ENCODE measurements at places on chromosomes 6 and 20.

DNA sequence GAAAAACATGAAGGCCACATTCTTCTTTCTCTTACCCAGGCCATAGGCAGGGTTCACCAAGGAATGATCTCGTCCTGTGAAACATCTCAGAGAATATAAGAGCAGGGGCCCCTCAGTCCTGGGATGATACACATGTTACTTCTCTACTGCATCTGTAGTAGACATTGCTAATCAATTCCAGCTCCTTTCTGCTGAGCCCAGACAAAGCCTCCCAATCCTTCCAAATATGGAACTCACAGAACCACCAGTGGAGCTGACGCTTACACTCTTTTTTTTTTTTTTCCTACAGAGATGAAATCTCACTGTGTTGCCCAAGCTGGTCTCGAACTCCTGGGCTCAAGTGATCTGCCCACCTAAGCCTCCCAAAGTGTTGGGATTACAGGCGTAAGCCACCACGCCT is 9.1 kb downstream of the SNTA1 start:
- no peak for DNase-seq

DNA sequence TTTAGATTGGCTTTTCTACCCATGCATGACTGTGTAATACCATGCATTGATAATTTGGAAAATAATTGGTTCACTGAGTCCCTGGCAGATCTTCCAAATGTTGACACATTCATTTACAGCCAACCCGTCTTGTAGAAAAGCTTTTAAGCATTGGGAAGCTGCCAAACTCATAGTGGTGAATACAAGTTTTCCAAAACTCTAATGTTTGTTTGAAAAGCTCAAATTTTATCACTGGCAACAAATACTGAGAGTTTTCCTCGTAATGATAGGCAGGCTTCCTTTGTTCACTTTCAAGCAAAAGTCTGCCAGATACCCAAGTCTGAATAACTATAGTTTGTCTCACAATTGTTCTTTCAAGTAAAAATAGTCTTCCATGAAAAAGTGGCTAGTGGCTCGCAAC is 143.0 kb downstream of the FIG4 start:
- DNase-seq = no peak

GRCh38 chr6:72616406-72617015 is 5.4 kb upstream of the KCNQ5 start:
- no peak for DNase-seq

GRCh38 chr6:57216235-57217101 is 5.6 kb downstream of the RAB23 start:
- DNase-seq = no peak

- no peak for DNase-seq
Observed at GRCh38 chr6:35051396-35051795, 89.7 kb downstream of the TCP11 start.

DNA sequence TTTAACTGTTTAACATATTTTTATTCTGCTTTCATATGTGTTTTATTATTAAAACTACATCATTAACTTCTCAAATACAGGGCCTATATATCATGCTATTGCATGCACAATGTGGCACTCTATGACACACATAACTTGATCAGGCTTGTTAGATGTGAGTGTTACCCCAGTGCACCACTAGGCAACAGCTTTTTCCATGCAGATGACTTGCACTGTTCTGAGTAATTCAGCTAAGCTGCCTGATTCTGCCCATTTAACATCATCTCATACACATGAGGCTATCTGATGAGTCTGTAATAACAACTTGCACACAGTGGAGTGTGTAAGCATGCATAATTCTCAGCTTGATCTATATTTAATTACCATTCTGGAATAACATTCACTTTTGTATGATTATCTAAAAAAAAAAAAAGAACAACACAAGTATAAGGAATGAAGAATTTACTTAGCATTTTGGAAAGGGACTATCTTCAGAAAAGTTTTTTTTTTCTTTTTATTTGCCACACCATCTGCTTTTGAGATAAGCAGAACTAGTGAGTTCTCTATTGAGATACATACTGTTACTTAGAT is 83.1 kb downstream of the GRM1 start:
- no peak for DNase-seq

- DNase-seq = no peak
Observed at GRCh38 chr6:51608932-51609331, 478.5 kb downstream of the PKHD1 start.

DNA sequence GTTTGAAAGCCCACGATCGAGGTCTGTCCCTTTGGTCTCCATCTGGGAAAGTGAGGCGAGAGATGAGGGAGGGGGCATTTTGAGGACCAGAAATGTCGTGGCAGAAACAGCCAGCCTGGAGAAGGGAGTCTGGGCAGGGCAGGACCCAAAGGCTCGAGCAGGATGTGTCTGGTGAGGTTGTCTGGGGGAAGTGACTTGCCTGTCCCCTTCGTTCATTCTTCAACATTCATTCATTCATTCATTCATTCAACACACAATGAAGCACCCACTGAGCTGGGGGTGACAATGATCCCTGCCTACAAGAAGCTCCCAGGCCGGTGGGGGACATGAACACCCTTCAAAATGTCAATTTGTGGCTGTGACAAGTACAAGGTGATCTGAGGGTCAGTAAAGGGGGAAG is 80.5 kb downstream of the CEBPB start:
- no peak for DNase-seq

- no peak for DNase-seq
Observed at GRCh38 chr6:89792881-89793280, 26.7 kb downstream of the MDN1 start.

- no peak for DNase-seq
Observed at GRCh38 chr6:33599413-33599938, 19.4 kb upstream of the BAK1 start.

DNA sequence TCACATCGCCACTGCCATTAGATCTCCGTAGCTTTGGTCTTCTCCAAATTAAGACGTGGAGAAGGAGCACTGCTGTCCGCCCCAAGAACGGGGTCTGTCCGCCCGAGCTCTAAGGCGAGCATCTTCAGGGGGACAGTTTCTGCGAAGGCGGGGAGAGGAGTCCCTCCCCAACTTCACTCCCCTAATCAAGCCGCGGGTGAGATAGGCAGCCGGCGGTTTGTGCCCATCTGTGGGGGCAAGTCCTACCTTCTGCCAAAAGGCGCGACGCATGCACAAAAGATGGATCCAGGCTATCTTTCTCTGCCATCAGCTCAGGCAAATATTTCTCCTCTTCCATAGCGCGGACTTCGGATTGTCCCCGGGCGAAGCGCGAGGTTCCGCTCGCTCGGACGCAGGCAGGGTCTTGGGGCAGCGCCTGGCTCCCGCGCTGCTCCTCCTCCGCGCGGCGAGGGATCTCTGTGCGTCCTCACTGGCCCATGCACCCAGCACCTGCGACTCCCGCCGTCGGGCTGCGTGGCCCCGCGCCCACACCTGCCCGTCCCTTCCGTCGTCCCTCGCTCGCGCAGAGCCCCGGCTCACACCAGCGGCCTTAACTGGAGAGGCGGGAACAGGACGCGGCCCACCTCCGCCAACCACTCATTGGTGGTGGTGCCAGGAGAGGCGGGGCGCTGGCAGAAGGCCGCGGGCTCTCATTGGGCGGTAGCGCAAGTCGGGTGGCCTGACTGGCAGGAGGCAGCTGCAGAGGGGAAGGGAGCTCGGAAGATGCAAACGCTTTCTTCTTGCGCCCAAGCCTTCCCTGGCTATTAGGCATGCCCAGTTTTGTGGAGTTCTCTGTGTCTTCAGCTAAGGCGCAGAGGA is at the start of gene KHDRBS2:
Gene KHDRBS2, minus strand, starts transcription at position 614 of the 858 bp plus-strand sequence.
- no peak for DNase-seq

DNA sequence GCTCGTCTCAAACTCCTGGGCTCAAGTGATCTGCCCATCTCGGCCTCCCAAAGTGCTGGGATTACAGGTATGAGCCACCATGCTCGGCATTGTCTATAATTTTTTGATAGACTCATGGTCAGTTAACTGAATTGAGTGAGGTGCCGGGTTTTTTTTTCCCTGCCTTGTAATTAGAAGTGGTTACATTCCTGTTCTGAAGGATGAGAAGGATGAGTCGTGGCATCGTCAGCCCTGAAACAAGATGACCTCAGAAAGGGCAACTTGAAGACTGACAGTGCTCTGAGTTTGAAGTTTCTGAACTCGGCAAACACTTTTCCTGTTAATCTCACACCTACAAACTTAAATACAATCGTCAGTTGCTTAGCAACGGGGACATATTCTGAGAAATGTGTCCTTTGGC is 158.7 kb upstream of the PDE10A start:
- no peak for DNase-seq

- DNase-seq = no peak
Observed at GRCh38 chr20:2515203-2515602, 6.5 kb upstream of the ZNF343 start.

GRCh38 chr20:50494428-50494827 is 15.8 kb upstream of the PTPN1 start:
- DNase-seq = no peak

- no peak for DNase-seq
Observed at GRCh38 chr6:109000289-109000688, 94.4 kb downstream of the SESN1 start.

DNA sequence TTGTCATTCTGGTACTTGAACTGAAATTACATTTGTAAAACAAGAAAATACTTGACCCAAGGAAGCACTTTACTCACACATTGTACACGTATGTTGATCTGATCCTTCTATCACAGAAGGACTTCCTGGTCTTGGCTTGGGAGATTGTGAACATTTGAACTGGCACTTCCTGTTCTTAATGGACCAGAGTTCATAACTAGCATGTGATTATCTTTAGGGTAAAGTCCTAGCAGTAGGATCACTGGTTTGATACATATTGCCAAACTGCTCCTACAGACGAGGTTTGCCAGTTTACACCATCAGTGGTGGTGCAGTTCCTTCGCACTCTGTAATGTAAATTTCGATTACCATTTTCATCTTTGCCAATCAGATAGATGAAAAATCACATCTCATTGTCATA is 12.7 kb downstream of the HECA start:
- DNase-seq = no peak

DNA sequence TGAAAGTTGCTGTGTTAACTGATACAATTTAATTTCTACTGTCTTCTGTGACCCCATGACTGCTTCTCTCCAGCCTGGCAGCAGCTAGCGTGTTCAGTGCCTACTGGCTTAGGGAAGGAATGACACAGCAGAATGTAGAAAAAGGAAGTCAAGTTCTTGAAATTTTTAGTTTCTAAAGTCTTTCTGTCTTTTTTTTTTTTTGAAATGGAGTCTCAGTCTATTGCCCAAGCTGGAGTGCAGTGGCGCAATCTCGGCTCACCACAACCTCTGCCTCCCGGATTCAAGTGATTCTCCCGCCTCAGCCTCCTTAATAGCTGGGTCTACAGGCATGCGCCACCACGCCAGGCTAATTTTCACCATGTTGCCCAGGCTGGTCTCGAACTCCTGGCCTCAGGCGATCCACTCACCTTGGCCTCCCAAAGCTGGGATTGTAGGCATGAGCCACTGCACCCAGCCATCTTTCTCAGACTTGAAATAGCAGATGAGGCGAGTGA is 39.3 kb downstream of the PCNA start:
- DNase-seq = no peak

GRCh38 chr6:30231067-30231466 is 17.9 kb upstream of the TRIM26 start:
- no peak for DNase-seq

Data from activated CD8-positive, alpha-beta memory T cell treated with anti-CD3 and anti-CD28 coated beads for 1 hour (primary cell).